Spinal cord (tissue), 10 donors: ENCODE measurements at places on chromosomes 5 and 9. TPM values are rescaled to one million over a fixed set of nuclear protein-coding genes. Genes with fewer than 3 reads are reported as not detected.

The IL7R gene
- polyA plus RNA-seq: 1.8 TPM

GRCh38 chr5:65862384-65862783, 64.0 kb upstream of the ERBIN start:
- no peak overlapping the region for H3K4me3 ChIP-seq
- no peaks in the 10 kb centered on the region for H3K36me3 ChIP-seq
- no peak overlapping the region for H3K27ac ChIP-seq
- H3K4me1 ChIP-seq: no peaks in the 10 kb centered on the region
- no peak for DNase-seq
- H3K27me3 ChIP-seq: no peaks in the 10 kb centered on the region

DNA sequence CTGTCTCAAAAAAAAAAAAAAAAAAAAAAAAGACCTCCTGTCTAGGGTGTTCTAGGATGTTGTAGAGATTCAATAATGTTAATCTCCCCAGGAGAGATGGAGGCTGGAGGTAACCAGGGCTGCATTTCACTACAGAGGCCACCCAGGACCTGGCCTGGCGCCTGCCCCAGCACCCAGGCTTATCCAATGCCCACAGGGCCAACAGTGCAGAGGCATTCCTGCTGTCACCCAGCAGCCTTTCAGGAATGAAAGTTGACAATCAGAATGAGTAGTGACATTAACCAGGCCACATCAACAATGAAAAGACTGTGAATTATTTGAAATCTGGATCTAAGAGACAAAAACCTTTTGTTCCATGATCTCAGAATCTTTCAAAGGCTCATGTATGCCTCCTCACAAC, 36.2 kb upstream of the GABRP start:
- no peak overlapping the region for H3K4me3 ChIP-seq
- H3K27ac ChIP-seq: no peak overlapping the region
- H3K36me3 ChIP-seq: no peaks in the 10 kb centered on the region

The SPAAR gene
- polyA plus RNA-seq: 1.8 TPM

GRCh38 chr5:143118222-143118621, 285.3 kb downstream of the NR3C1 start:
- peaks cover 4% of the 10 kb centered on the region for H3K4me1 ChIP-seq
- H3K27ac ChIP-seq: no peak overlapping the region
- no peak for DNase-seq

The LMAN2 gene
- polyA plus RNA-seq: 90.3 TPM

GRCh38 chr5:166909926-166910325, 1381.5 kb upstream of the WWC1 start:
- no peaks in the 10 kb centered on the region for H3K27me3 ChIP-seq
- no peak overlapping the region for H3K27ac ChIP-seq
- no peaks in the 10 kb centered on the region for H3K4me1 ChIP-seq
- no peaks in the 10 kb centered on the region for H3K36me3 ChIP-seq
- H3K4me3 ChIP-seq: no peak overlapping the region
- DNase-seq: no peak

DNA sequence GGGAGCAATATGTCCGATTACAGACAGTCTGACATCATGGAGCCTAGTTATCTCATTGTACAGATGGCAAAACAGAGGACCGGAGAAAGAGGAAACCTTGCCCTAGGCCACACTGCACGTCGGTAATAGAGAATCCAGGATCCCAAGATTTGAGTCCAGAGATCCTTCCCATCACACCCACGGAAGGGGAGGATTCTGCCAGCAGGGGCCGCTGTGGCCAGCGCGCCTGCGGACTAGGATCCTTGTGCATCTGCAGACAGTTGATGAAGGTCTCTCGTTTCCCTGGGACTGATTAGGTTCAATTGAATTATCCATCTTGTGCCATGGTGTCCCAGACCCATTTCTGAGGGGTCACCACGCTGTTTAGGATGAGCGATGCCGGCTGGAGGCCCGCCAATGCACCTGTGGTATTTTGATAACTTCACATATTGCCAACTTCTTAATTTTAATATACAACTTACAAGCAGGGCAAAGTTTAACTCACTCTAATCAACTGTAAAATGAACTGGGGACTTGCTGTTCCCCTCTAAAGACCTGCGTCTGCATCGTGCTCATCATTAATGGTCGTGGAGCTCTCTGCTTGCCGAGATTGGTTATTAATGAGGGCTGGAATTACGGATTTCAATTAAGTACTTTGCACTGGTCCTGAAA, 592.7 kb upstream of the BRINP1 start:
- H3K36me3 ChIP-seq: no peaks in the 10 kb centered on the region
- H3K27ac ChIP-seq: no peak overlapping the region
- H3K4me1 ChIP-seq: peaks cover 9% of the 10 kb centered on the region
- no peak for DNase-seq

DNA sequence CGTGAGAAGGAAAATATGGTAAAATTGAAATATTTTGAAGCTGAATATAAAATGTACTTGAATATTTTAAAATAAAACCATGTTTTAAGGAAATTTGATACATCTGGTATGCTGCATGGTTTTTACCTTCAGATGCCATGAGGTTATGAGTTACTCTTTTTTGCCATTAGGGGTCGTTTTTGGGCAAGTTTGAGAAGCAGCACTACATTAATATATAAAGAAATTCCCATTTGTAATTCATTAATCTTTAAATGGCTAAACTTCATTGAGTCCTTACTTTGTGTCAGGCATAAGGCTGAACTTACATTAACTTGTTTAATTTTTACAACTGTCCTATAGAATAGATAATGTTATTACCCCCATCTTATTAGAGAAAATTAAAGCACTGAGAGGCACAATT, 152.3 kb downstream of the KDM4C start:
- no peaks in the 10 kb centered on the region for H3K36me3 ChIP-seq
- no peaks in the 10 kb centered on the region for H3K27me3 ChIP-seq
- no peak for DNase-seq
- H3K4me1 ChIP-seq: peaks cover 7% of the 10 kb centered on the region

The SMC2 gene
- 28.2 TPM for polyA plus RNA-seq

The PTGDS gene
- polyA plus RNA-seq: 304 TPM

The GLRA1 gene
- 8.5 TPM for polyA plus RNA-seq

The RUSC2 gene
- 87.8 TPM for polyA plus RNA-seq

The CMBL gene
- 35.1 TPM for polyA plus RNA-seq

The ZFP2 gene
- 8.3 TPM for polyA plus RNA-seq

GRCh38 chr9:134552349-134552990, 89.1 kb upstream of the COL5A1 start:
- H3K4me3 ChIP-seq: no peak overlapping the region
- DNase-seq: no peak
- no peaks in the 10 kb centered on the region for H3K27me3 ChIP-seq
- no peaks in the 10 kb centered on the region for H3K36me3 ChIP-seq
- H3K27ac ChIP-seq: no peak overlapping the region
- peaks cover 41% of the 10 kb centered on the region for H3K4me1 ChIP-seq

The NRG2 gene
- polyA plus RNA-seq: 11.5 TPM

The SLC25A2 gene
- 0.15 TPM for polyA plus RNA-seq

DNA sequence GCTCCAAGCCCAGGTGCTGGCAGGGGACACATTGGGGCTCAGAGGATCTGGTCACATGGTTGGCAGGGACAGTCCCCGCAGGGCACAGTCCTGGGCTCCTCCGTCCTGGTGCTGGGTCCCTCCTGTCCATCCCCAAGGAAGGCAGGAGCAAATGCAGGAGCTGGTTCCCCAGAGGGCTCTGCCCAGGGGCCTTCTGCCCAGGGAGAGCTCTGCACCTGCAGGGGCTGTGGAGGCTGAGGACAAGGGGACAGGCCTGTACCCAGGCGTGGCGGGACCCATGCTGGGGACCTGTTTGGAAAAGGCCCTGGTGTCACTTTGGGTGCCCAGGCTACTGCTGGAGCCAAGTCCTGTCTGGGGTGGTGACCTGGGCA, 7.2 kb downstream of the SPATA31E1 start:
- no peaks in the 10 kb centered on the region for H3K27me3 ChIP-seq
- H3K27ac ChIP-seq: no peak overlapping the region
- H3K4me3 ChIP-seq: no peak overlapping the region
- no peak for DNase-seq

The FOXD4L3 gene
- 0.24 TPM for polyA plus RNA-seq

The HSD17B3 gene
- 0.54 TPM for polyA plus RNA-seq

GRCh38 chr5:142846406-142846805, 76.2 kb downstream of the ARHGAP26 start:
- no peak overlapping the region for H3K4me3 ChIP-seq
- peaks cover 16% of the 10 kb centered on the region for H3K4me1 ChIP-seq
- H3K36me3 ChIP-seq: no peaks in the 10 kb centered on the region
- H3K27me3 ChIP-seq: no peaks in the 10 kb centered on the region

The OTP gene
- 10.4 TPM for polyA plus RNA-seq

DNA sequence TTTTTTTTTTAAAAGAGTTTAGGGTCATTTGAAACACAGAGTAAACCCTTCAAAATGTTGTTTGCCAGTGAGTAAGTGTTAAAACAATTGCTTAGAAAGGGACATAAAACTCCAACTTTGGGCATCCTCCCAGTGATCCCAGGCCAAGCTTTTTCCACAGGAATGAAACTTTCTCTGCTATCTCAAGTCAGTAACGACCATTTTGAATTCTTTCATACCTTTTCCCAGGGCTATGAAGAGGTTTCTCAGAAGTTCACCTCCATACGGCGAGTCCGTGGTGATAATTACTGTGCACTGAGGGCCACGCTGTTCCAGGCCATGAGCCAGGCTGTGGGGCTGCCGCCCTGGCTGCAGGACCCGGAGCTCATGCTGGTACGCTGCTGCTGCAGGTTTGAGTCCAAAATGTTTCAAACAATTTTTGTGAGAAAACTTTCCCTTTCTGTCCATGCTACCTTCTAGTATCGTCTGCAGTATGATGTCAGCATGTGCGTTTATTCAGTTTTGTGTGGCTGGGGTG, 16.8 kb downstream of the OTULIN start:
- H3K36me3 ChIP-seq: peaks cover 16% of the 10 kb centered on the region
- DNase-seq: no peak
- H3K27ac ChIP-seq: no peak overlapping the region
- H3K4me1 ChIP-seq: peaks cover 10% of the 10 kb centered on the region
- no peak overlapping the region for H3K4me3 ChIP-seq

DNA sequence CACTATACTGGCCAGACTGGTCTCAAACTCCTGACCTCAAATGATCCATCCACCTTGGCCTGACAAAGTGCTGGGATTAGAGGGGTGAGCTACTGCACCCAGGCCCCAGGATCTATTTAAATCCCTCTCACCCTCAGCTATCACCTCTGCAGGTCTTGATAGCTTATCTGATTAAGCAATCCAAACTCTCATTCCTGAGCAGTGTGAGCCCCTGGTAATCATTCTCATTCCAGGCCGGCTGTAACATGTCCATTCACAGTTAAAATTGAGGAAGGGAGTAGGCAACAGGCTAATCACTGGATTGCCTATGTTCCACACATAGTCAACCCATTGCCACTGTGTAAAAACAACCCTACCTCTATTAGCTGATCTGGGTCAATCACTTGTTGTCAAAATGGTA, 111.1 kb downstream of the AGTPBP1 start:
- no peak for DNase-seq
- H3K27ac ChIP-seq: no peak overlapping the region
- H3K27me3 ChIP-seq: no peaks in the 10 kb centered on the region

GRCh38 chr5:161406880-161407279, 139.6 kb downstream of the GABRB2 start:
- no peaks in the 10 kb centered on the region for H3K36me3 ChIP-seq
- no peaks in the 10 kb centered on the region for H3K4me1 ChIP-seq
- DNase-seq: no peak
- no peaks in the 10 kb centered on the region for H3K27me3 ChIP-seq
- no peak overlapping the region for H3K4me3 ChIP-seq

The SAXO1 gene
- polyA plus RNA-seq: 0.20 TPM

The MYO10 gene
- polyA plus RNA-seq: 77.7 TPM

GRCh38 chr5:150253416-150254208, 36.0 kb downstream of the CAMK2A start:
- no peak overlapping the region for H3K4me3 ChIP-seq
- H3K27me3 ChIP-seq: no peaks in the 10 kb centered on the region
- H3K4me1 ChIP-seq: peaks cover 29% of the 10 kb centered on the region
- H3K27ac ChIP-seq: no peak overlapping the region
- peaks cover 41% of the 10 kb centered on the region for H3K36me3 ChIP-seq

DNA sequence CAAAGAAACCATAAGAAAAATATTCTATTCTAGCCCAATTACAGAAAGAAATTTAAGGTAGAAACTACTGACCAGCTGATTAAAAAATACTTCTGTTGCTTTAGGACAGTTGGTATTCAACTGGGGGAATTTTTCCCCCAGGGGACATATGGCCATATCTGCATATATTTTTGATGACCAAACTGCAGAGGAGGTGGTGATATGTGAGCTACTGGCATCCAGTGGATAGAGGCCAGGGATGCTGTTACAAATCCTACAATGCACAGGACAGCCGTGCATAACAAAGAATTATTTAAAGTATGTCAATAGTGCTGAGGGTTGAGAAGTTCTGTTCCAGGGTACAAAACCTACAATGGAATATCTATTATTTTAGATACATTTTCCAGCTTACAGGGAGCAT, 24.0 kb downstream of the ZFR start:
- H3K4me3 ChIP-seq: no peak overlapping the region
- no peaks in the 10 kb centered on the region for H3K27me3 ChIP-seq
- H3K27ac ChIP-seq: no peak overlapping the region
- peaks cover 3% of the 10 kb centered on the region for H3K4me1 ChIP-seq
- peaks cover 7% of the 10 kb centered on the region for H3K36me3 ChIP-seq

DNA sequence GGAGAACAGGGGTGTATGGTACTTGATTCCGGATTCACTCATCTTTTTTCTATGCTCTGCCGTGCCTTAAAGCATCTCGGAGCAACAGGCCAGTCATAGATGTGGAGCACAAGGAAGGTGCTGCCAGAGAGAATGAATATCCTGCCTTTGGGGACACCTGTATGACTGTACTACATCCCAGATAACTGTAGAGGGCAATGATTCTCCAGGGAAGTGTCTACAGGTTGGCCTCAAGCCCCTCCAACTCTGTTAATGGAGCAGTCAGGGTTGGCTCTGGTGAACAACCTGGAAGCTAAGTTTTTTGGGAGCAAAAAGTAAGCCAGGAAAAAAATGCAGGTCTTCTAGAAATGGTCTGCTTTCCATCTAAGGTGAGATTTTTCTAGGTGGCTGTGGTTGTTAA, 71.0 kb downstream of the NREP start:
- no peak for DNase-seq
- peaks cover 14% of the 10 kb centered on the region for H3K4me1 ChIP-seq
- no peak overlapping the region for H3K27ac ChIP-seq
- no peak overlapping the region for H3K4me3 ChIP-seq

GRCh38 chr5:50653946-50654345, 12.5 kb upstream of the PARP8 start:
- DNase-seq: no peak
- no peak overlapping the region for H3K4me3 ChIP-seq
- no peaks in the 10 kb centered on the region for H3K27me3 ChIP-seq
- no peak overlapping the region for H3K27ac ChIP-seq

The PCDHB12 gene
- 4.9 TPM for polyA plus RNA-seq
